ENCODE measurements at places on chromosomes 5 and 9.

GRCh38 chr5:180624587-180624986, 24.8 kb downstream of the FLT4 start:
- no peak for DNase-seq

- no peak for DNase-seq
These were observed 158.7 kb upstream of the TNC start for GRCh38 chr9:115276621-115277020.

DNA sequence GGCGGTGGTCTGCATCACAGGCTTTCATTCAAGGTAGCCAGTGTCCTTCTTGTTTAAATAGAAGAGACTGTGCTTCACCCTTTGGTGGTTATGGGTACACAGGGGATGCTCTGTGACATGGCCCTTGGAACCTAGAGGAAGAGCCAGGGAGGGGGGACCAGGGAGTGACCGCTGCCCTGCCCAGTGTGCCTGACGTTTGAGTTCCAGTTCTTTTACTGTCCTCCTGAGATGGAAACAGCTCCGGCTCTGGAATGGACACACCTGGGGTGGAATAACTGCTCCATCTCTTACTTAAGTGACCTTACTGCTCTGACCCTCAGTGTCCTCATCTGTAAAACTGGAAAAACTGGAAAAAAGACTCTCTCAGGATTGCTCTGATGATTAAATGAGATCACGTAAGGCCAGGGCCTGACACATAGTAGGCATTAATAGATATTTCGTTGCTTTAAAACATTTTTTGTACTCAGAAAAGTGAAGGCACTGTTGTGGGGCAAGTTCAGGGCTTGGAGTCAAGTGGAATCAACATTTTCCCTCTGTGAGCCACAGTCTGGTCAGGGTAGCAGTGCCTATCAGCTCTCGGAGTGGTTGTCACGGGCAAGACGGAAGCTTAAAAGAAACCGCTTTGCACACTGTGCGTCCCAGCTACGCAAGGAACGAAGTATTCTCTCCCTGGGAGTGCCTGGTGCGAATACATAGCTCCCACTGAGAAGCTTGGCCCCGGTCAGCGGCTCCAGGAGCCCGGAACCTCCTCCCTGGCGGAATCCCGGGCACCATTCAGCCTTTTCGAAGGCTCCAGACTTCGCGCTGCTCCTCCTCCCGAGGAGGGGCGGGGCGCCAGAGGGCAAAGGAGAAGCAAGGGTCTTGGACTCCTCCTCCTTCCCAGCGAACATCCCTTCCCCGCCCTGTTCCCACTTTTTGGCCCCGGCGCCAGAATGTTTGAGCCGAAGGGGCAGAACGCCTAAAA, 5.8 kb downstream of the POU4F3 start:
- no peak for DNase-seq

- no peak for DNase-seq
These were observed 27.5 kb upstream of the EFNA5 start for GRCh38 chr5:107698286-107698685.

- DNase-seq, result no peak
These were observed 10.3 kb upstream of the QRFP start for GRCh38 chr9:130906735-130907416.

DNA sequence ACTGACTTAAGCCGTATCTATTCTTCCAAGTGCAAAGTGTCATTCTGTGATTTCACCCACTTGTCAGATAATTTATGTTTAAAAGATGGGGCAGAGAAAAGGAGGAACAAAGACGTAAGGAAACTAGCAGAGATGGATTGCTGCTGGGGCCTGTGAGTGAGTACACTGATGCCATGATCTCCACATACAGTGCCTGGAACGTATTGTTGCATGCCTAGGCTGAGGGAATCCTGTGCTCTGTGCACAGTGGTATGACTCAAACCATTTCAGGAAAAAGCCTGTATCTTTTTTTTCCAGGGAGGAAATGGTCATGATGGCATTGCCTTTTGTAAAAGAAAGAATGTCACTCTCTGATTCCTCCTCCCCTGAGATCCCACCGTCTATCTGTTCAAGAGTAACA, 359.5 kb upstream of the ADAMTS16 start:
- DNase-seq, result no peak

DNA sequence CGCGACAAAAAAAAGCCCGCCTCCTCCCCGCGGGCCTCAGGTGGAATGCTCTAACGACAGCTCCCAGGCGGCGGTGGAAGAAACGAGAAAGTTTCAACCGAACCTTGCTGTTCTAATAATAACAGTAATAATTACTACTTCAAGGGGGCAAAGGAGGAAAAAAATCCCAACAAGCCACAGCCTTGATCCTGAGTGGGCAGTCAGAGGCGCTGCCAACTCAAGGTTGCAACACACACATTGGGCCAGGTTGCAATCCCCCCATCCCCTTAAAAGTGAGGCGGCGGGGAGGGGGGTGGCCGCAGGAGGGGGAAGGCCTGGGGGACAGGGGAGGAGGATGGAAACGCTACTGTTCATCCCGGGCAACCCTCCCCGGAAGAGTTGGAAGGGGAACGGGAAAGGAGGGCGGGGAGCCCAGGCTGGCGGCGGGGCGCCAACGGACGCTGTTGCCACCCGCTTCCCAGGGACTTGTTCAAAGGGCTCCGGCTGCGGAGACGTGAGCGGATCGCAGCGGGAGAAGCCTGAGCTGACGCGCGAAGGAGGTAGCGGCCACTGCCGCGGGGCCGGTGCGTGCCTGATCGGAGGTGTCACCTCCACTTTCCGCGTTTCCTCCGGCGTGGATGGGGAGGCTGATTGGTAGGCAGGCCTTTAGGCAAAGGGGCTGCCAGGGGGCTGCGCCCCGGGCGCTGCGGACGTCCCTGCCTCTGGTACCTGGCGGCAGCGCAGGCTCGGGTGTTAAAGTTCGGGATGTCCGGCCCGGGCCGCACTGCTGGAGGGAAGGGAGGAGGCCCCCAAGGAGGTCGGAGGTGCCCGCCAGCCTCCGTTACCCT, 647 bp downstream of the SMARCA2 start:
- DNase-seq, result peak; percentile 31

DNA sequence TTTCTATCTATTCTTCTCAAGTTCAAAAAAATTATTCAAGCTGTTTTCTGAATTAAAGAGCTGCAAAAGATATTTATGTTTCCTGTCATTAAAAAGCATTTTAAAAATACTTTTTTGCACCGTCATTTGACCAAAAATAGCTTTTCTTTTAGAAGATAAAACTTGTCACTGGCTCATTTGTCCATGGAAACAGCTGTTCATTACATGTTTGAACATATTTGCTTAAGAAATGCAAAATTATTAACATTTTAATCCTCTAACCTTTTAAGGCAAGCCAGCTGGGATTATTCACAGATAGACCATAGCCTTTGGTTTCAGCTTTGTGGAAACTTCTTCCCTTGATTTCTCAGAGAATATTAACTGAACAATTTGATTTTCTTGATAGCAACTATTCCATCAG, 393.9 kb downstream of the TUSC1 start:
- DNase-seq, result no peak

DNA sequence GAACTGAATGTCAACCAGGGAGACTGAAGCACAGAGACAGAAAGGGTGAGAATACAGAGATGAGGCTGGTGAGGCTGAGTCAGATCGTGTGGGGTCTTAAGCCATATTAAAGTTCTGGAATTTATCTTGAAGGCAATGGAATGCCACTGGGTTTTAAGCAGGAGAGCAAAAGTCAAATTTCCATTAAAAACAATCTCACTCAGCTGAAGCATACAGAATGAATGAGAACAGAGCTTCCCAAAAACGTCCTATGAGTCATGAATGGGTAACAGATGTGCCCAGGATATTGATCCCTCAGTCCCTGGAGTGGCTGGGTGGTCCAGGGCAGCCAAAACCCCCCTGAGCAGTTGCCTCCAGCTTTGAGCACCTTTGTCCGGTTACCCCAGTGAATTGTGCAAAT, 44.9 kb downstream of the PFDN1 start:
- DNase-seq, result peak; percentile 61

GRCh38 chr5:116388564-116389258, 185.9 kb downstream of the SEMA6A start:
- no peak for DNase-seq

DNA sequence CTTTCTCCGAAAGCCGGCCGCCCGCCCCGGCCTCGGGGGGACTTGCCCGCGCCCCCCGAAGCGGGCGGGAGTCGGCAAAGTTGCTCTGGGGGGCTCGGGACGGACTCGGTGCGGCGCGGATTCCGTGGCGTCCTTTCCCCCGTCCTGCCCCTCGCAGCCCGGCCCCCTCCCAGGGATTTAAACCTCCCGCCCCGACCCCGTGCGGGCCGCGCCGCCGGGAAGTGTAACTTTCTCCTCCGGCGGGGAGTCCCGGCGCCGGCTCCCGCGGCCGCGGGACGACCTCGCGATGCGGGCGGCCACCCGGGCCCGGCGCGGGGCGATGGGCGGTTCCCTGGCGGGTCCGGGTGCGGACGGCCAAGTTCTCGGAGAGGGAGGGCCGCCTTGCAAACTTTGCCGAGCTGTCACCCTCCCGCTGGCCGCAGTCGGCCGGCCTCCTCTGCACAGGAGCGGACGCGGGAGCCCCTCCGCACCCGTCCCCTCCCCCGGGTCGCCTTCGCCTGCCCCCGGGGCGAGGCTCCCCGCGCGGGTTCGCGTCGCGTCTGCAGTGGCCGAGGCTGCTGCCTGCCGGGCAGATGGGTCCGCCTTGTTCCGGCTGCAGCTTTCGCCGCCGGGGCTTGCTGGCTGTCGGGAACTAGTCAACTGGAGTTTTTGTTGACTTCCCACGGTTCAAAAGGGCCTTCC, 732 bp downstream of the PBX3 start:
- no peak for DNase-seq

DNA sequence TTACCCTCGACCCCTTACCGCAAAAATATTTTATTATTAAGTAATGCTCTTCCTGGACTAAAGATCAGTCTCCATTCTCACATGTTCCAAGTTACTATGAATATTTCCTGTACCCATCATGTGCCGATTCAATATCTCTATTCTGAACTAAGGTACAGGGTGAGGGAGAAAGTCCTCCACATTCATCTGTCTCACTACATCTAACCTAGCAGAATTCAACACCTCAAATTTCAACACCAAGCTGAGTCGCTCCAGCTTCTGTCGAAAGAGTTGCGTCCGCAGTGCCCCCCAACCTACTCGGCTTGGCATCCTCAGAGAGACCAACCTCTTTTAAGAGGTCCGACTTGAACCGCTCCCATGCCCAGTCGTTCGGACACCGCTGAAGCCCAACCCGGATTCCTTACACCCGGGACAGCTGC, 1.0 kb downstream of the CERT1 start:
- peak; percentile 49 for DNase-seq

GRCh38 chr5:176319827-176320554, 41.6 kb downstream of the KIAA1191 start:
- DNase-seq, result peak; percentile 15

- DNase-seq, result no peak
These were observed 45.5 kb downstream of the TNFSF8 start for GRCh38 chr9:114884787-114885452.

DNA sequence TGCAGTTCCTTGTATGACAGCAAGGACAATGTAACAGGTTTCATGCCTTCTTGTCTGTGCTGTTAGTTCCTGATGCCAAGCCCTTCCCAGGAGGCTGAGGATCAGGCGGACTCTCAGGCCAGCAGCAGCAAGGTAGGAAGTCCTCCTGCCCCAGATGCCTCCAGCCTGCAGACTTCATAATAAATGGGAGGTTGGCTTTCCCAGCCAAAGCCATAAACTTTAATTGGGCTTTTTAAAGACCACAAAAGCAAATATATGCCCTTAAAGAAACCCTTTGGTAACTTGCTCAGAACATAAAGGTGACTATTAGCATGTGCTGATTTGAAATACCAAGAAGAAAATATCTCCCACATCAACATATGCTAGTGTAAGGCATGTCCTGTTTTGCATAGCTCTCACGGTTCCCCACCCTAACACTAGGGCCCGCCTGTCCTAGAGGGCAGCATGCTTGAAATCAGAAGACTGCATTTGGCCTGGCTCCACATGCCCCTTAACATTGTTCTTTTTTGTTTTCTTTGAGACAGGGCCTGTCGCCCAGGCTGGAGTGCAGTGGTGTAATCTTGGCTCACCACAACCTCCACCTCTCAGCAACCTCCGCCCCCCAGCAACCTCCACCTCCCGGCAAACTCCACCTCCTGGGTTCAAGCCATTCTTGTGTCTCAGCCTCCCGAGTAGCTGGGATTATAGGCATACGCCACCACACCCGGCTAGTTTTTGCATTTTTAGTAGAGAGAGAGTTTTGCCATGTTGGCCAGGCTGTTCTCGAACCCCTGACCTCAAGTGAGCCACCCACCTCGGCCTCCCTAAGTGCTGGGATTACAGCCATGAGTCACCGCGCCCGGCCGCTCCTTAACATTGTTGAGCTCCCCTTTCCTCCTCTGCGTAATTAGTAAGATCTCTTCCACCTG, 44.6 kb upstream of the FCN1 start:
- no peak for DNase-seq

GRCh38 chr9:31542384-31543055, 841.9 kb upstream of the ACO1 start:
- peak; percentile 81 for DNase-seq

Measured in fibroblast of lung (primary cell).